Islet precursor cell (in vitro differentiated cells): ENCODE measurements at places on chromosomes 13 and 19.

DNA sequence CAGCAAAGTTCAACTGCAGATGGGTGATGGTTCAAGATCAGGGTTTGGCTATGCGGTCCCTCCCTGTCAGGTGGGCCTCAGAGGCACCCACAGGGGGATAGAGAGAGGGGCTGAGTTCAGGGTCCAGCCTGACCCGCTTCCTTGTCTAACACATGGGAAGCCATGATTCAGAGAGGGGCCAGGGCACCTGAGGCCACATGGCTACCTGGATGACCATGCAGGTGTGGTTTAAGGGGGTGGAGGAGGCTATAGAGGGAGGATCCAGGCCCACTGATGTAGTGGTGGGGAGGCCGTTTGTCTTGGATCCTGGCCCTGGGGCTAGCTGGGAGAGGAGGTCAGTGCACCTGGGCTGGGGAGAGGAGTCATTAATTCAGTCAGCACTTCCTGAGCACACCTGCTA, 56.7 kb downstream of the ZNF536 start:
- DNase-seq: no peak

- no peak for DNase-seq
Observed at GRCh38 chr19:54570316-54570715, 3.3 kb upstream of the LILRA2 start.

DNA sequence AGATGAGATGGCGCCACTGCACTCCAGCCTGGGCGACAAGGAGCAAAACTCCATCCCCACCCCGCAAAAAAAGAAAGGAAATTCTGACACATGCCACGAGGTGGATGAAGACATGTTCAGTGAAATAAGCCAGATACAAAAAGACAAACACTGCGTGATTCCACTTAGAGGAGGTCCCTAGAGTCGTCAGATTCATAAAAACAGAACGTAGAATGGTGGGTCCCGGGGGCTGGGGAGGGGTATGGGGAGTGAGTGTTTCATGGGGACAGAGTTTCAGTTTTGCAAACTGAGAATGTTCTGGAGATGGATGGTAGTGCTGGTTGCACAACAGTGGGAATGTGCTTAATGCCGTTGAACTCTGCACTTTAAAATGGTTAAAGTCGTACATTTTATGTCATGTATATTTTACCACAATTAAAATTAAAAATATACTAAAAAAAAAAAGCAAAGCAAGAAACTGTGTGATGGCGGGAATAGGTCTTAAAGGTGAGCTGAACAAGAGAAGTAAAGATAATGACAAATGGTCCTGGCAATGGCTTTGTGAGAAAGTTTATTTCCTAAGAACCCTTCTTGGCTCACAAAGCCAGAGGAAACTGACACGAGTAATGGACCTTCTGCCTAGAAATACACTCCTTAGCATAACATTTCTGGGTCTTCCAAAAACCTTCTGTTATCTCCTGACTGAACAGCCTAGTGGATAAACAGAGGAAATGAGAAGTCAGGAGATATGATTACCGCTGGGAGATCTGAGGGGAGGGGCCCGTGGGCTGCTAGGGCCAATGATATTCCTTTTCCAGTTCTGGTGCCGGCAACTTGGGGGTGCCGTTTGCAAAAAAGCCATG, 4.2 kb upstream of the SPC24 start:
- DNase-seq: no peak

- peak; percentile 90 for DNase-seq
Observed at GRCh38 chr19:47190167-47190727, 40.8 kb downstream of the BBC3 start.

DNA sequence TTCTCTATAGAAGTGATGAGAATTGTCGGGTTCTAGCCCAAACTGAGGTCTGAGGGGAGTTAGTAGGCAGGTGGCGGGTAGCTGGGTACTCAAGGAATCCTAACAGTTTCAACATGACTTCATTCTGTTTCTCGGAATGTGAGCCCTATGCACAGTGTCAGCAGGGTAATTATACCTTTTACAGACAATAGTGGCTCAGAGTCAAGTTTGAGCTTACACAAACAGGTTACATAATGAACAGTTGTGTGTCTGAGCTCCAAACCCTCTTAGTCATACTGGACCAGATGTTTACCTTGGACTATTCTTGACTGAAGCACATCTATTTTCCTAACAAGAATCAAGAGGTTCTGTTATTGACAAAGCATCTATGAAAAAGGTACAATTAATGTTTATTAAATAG, 1066.7 kb upstream of the PCDH20 start:
- no peak for DNase-seq

- DNase-seq: no peak
Observed at GRCh38 chr13:97390941-97391600, 42.9 kb upstream of the RAP2A start.
